A172 (cell line): ENCODE measurements at places on chromosomes 16 and 17. TPM values are rescaled to one million over a fixed set of nuclear protein-coding genes. Genes with fewer than 3 reads are reported as not detected.

GRCh38 chr16:85556456-85557082 is 56.6 kb upstream of the GSE1 start:
- no peak for DNase-seq

Gene ZP2
- not detected in 2 replicates for total RNA-seq

Gene CD300LF
- total RNA-seq: not detected in 2 replicates

Gene SULT1A4
- 14.2 and 19.6 TPM in 2 replicates for total RNA-seq

- DNase-seq: peak; percentile 85
Observed at GRCh38 chr16:67396159-67397035, 3.1 kb upstream of the TPPP3 start.

DNA sequence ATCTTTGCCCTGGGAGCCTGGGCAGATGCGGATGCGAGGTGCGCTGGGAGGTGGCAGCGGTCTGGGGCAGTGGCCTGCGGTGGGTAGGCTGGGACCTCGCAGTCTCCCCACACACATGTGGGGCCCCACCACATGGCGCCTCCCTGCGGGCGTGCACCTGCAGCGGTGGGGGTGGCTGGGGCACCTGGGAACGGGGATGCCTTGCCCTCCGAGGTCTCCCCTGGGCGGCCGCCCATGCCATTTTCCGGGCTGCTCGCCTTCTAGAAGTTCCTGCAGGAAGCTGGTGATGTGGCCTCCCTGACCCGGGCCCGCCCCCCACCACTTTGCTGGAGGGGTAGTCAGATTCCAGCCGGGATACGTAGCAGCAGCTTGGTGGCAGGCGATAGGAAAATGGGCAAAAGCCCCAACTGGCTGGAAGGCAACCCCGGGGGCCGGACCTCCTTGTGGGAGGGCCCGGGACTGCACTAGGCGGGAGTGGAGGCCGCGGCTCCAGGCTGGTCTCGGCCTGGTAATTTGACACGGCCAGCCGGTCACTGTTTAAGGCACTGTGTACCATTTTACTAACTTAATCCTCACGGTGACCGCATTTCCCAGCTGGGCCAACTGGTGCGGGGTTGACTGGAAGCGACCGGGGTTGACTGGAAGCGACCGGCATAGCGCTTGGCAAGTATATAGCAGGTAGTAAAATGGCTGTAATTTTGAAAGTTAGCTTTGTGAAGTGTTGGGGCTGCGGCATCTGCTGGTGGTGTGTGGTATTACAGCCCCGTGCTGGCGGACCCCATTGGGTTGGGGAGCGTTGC is 38.5 kb downstream of the IGF2BP1 start:
- peak; percentile 33 for DNase-seq

DNA sequence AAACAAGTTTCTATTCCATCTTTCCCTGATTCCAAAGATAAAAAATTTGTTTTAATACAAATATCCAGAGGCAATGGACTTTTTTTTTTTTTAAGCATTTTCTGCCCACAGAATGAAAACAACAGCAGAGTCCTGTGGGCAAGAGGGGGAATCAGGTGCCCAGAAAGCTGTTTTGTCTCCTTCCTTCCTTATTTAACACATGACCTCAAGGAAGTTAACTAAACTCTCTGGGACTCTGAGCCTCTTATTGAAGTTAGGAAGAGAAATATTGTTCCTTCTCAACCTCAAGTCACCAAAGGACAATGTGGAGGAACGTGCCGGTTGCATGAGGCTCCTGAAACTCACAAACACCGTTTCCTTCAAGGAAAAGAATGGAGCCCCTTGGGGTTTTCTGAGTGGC is 34.9 kb downstream of the LITAF start:
- no peak for DNase-seq

DNA sequence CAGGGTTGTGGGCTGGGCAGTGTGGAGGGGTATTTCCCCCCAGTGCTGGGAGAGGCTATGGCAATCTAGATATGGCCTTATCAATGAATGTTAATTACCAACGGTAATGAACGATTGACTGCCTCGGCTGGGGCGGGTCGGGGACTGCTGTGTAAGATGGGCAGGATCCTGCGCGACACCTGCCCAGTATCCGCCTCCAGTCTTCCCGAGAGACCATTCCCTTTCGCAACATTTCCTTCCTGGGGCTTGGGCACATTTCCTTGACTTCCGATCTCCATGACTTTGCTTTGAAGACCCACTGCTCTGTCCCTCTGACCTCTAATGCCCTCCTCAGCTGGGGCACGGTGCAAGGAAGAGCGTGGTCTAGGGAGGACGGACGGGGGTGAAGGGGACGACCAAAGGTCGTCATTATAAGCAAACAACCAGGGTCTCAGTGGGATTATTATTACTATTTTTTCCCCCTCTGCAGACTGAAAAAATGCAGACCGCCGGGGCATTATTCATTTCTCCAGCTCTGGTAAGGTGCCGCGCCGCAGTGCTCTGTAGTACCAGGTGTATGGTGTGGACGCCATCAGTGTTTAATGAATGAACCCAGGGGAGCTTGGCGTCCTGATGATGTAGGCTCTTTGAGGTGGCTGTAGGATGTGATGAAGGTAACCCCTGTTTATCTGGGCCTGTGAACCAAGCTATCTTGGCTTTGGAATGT is 506 bp downstream of the ATP5MC1 start:
- no peak for DNase-seq

- DNase-seq: no peak
Observed at GRCh38 chr17:27996202-27997043, 46.1 kb upstream of the NLK start.

- peak; percentile 99 for DNase-seq
Observed at GRCh38 chr17:17151962-17152361, 54.2 kb downstream of the PLD6 start.

Gene HCRT
- total RNA-seq: not detected in 2 replicates

- DNase-seq: peak; percentile 92
Observed at GRCh38 chr17:16013943-16014407, 14.4 kb downstream of the TTC19 start.

DNA sequence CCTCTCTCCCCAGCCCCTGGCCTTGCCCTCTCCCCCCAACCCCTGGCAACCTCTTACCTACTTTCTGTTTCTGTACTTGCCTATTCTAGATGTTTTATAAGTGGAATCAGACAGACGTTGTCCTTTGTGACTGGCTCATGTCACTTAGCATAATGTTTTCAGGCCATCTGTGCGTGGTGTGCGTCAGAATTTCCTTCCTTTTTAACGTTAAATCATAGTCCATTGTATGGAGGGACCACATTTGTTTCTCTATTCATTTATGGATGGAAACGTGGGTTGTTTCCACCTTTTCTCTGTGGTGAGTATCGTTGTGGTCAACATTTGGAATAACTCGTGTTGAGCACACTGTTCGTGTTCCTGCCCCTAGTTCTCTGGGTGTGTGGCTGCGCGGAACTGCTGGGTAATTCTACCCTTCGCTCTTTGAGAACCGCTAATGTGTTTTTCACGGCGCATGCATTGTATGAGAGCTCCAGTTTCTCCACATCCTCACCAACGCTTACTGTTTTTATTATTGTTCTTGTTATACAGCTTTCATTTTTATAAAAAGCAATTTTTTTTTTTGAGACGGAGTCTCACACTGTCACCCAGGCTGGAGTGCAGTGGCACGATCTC is 26.3 kb downstream of the ACTG1 start:
- no peak for DNase-seq

DNA sequence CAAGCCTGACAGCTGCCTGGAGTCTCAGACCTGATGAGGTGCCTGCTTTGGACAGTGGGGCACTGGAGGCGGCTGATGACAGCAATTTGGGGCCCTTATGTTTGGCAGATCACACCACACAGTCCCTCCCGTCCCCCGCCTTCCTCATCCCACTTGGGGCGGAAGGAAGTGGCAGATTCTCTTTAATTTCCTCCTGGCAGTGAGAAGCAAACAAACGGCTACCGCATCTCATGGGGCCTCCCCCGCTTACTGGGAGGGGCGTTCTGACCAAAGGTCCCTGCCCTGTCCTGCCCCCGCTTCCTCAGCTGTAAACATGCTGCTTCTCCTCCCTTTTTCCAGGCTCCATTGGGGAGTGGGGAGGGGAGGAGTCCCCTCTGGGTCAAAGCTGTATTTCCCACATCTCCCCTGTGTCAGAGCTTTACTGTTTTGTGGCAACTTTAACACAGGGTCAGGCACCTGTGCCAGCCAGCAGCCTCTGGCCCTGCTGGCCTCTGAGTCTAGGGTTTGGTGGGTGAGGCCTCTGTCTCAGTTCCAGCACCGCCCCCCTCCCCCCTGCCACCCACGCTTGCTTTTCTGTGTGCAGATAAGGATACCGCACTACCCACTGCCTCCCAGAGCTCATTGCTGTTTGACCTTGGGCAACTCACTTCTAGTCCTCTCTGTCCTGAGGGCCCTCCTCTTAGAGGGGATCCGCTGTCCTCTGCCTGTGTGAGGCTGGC is 5.4 kb upstream of the NFATC3 start:
- DNase-seq: no peak

Gene PLCG2
- total RNA-seq: 3.8 and 3.9 TPM in 2 replicates

Gene TPSB2
- total RNA-seq: 1.1 TPM in 1 of 2 replicates, not detected in the other

GRCh38 chr16:77850636-77851333 is 62.4 kb downstream of the VAT1L start:
- DNase-seq: peak; percentile 26
